ENCODE measurements at places on chromosomes 16 and 17. TPM values are rescaled to one million over a fixed set of nuclear protein-coding genes. Genes with fewer than 3 reads are reported as not detected.

MPP3 gene
- not detected for total RNA-seq

DNA sequence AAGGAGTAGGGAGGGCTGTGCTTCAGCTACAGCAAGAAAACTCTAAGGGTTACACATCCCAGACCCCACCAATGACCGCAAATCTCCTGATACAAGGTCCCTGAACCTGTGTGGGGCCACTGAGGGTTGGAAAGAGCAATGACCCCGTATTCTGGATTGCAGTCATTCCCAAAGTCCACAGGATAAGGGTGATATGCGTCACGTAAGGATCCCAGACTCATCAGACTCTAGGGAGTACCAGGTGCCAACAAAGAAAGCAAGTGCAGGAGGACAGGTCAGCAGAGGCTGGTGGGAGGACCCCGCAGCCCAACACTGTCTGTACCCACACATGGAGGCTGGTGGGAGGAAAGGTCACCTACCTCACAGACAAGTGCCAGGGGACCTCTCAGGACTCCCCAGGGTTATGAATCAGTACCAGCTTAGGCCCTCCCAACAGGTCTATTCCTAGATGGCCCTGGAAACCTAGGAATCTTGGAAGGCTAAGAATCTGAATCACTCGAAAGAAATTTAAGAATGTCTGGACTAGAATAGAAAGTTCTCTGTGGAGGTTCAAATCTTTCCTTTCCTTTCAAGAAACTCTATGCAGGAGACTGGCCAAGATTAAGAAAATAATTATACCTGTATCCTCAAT, 16.2 kb downstream of the PITPNA start:
- DNase-seq, result no peak
- no peaks in the 10 kb centered on the region for H3K27me3 ChIP-seq
- H3K27ac ChIP-seq, result no peak overlapping the region
- peaks cover 2% of the 10 kb centered on the region for H3K4me1 ChIP-seq
- H3K4me3 ChIP-seq, result no peak overlapping the region

ASPA gene
- not detected for total RNA-seq

GRCh38 chr16:86320237-86320595, 190.1 kb upstream of the FOXF1 start:
- no peak for DNase-seq
- no peak overlapping the region for H3K27ac ChIP-seq
- no peak overlapping the region for H3K4me3 ChIP-seq
- no peaks in the 10 kb centered on the region for H3K27me3 ChIP-seq

DNA sequence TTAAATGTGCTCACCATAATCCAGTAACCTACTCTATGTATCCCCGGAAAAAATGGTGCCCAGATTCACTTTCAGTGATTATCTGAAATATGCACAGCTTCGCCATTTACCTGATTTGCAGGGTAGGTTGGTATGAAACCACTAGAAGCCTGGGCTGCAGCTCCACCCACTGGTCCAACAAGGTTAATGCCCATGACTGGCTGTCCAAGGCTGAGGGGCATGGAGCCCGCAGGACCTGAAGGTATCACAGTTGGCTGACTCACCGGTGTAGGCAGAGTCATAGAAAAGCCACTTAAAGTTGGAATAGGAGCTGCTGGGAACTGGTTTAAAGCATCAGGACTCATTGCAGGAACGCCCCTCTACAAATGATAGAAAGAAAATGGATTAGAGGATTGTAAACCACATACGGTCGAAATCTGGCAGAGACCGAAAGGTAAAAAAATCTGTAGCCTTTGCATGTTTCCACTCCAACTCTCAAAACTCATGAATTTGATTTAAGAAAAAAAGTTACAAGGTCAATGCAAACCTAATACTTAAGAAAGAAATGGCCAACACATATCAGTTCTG, 38.6 kb downstream of the SYNRG start:
- no peak overlapping the region for H3K27ac ChIP-seq
- H3K4me3 ChIP-seq, result no peak overlapping the region
- no peaks in the 10 kb centered on the region for H3K4me1 ChIP-seq
- H3K27me3 ChIP-seq, result no peaks in the 10 kb centered on the region

DNA sequence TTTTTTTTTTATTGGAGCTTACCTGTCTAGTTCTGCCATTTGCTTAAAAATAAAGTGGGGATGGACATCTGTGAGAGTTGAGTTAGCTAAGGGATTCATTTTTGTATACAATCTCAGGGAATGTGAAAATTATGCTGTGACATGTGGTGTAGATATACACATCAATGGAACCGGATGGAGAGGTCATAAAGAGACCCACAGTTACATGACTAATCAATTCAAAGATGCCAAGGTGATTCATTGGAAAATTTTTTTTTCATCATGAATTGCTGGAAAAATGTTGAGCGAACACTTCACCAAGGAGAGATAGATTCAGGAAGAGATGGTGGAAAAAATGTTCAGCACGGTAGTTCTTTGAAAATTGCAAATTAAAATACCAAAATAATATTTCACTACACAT, 605.4 kb upstream of the KIF2B start:
- H3K4me3 ChIP-seq, result no peak overlapping the region
- no peaks in the 10 kb centered on the region for H3K27me3 ChIP-seq
- no peaks in the 10 kb centered on the region for H3K36me3 ChIP-seq
- no peaks in the 10 kb centered on the region for H3K4me1 ChIP-seq
- no peak overlapping the region for H3K27ac ChIP-seq
- DNase-seq, result no peak

DNA sequence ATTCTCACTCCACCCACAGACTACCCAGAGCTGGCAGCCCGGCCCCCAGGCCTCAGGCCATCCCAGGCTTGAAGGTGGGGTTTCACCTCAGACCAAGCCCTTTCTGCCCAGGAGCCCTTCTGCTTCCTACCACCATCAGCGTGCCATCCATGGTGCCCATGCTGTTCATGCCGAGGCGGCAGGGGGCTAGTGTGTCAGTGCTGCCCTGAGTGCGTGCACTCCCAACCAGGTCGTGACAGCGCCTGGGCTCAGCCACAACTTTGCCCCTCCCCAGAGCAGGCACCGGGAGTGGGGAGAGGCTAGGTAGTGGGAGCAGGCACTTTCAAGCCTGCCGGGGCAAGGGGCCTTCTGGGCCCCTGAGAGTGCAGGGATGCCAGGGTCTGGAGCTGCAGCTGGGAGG, 8.5 kb downstream of the B3GNT9 start:
- no peak overlapping the region for H3K27ac ChIP-seq
- DNase-seq, result no peak
- H3K27me3 ChIP-seq, result no peaks in the 10 kb centered on the region
- no peak overlapping the region for H3K4me3 ChIP-seq

DNA sequence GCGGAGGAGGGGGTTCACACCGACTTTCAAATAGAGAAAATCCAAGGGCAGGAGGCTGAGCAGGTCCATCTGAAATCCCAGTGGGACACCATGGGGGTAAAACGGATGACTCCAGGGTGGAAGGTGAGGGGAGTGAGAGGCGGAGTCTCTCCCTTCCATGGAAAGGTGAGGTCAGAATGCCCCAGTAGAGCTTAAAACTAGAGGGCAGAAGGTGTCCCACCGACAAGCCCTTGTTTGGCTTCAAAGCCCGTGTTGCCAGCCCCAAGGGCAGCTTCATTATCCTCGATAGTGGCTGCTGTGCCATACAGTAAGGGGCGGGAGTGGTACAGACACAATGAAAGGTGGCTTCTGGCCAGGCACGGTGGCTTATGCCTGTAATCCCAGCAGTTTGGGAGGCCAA, 55.7 kb downstream of the CNGB1 start:
- H3K27me3 ChIP-seq, result peaks cover 2% of the 10 kb centered on the region
- H3K4me3 ChIP-seq, result no peak overlapping the region
- H3K36me3 ChIP-seq, result no peaks in the 10 kb centered on the region
- H3K27ac ChIP-seq, result no peak overlapping the region
- H3K4me1 ChIP-seq, result no peaks in the 10 kb centered on the region

HAS3 gene
- total RNA-seq, result 0.29 TPM

GRCh38 chr17:29102741-29103181, 59.8 kb downstream of the PIPOX start:
- no peaks in the 10 kb centered on the region for H3K27me3 ChIP-seq
- no peak overlapping the region for H3K4me3 ChIP-seq
- H3K4me1 ChIP-seq, result no peaks in the 10 kb centered on the region

GRCh38 chr17:65130832-65131231, 6.3 kb upstream of the RGS9 start:
- no peaks in the 10 kb centered on the region for H3K36me3 ChIP-seq
- no peak for DNase-seq

GINS2 gene
- total RNA-seq, result 61.7 TPM

- H3K27ac ChIP-seq, result no peak within 1 kb of the TSS
- no peaks in the 10 kb centered on the region for H3K4me1 ChIP-seq
- H3K27me3 ChIP-seq, result no peaks in the 10 kb centered on the region
Measured at GRCh38 chr17:19716108-19717030, at the start of gene SLC47A2. Gene SLC47A2 (minus strand): TSS chr17:19716584. CDS start chr17:19716555, 29 bp downstream.

KRT32 gene
- not detected for total RNA-seq

- peaks cover 2% of the 10 kb centered on the region for H3K36me3 ChIP-seq
- peak overlapping the region; percentile 94 for H3K27ac ChIP-seq
- H3K4me3 ChIP-seq, result no peak overlapping the region
Measured at GRCh38 chr17:8392674-8393469, 4.8 kb downstream of the RNF222 start.

ERCC4 gene
- total RNA-seq, result 13.1 TPM

GRCh38 chr16:54165174-54165911, 121.2 kb downstream of the IRX3 start:
- H3K36me3 ChIP-seq, result no peaks in the 10 kb centered on the region
- no peak overlapping the region for H3K4me3 ChIP-seq
- no peak for DNase-seq

CTRL gene
- 6.7 TPM for total RNA-seq

- H3K27me3 ChIP-seq, result peaks cover 40% of the 10 kb centered on the region
- no peak overlapping the region for H3K4me3 ChIP-seq
- no peaks in the 10 kb centered on the region for H3K36me3 ChIP-seq
- H3K4me1 ChIP-seq, result peaks cover 4% of the 10 kb centered on the region
- no peak overlapping the region for H3K27ac ChIP-seq
Measured at GRCh38 chr17:77543801-77544200, 403.0 kb downstream of the SEC14L1 start.

GRCh38 chr17:50866950-50867362, 802 bp upstream of the TOB1 start:
- DNase-seq, result peak; percentile 84
- H3K36me3 ChIP-seq, result peaks cover 17% of the 10 kb centered on the region
- H3K4me3 ChIP-seq, result peak overlapping the region; percentile 86
- H3K27ac ChIP-seq, result peak overlapping the region; percentile 96
- H3K4me1 ChIP-seq, result peaks cover 49% of the 10 kb centered on the region

- peaks cover 28% of the 10 kb centered on the region for H3K27me3 ChIP-seq
- no peak overlapping the region for H3K4me3 ChIP-seq
- H3K36me3 ChIP-seq, result peaks cover 2% of the 10 kb centered on the region
- peaks cover 10% of the 10 kb centered on the region for H3K4me1 ChIP-seq
- no peak overlapping the region for H3K27ac ChIP-seq
- peak; percentile 27 for DNase-seq
Measured at GRCh38 chr17:74520016-74520434, 11.2 kb downstream of the CD300LB start.

TBC1D3I gene
- 0.45 TPM for total RNA-seq

KCNJ2 gene
- total RNA-seq, result not detected

- no peak for DNase-seq
- peaks cover 71% of the 10 kb centered on the region for H3K36me3 ChIP-seq
- no peaks in the 10 kb centered on the region for H3K27me3 ChIP-seq
Measured at GRCh38 chr16:80602894-80603293, 62.1 kb downstream of the DYNLRB2 start.

RHBDF2 gene
- 42.1 TPM for total RNA-seq

- H3K4me3 ChIP-seq, result no peak overlapping the region
- no peak overlapping the region for H3K27ac ChIP-seq
- no peak for DNase-seq
- H3K36me3 ChIP-seq, result peaks cover 1% of the 10 kb centered on the region
- peaks cover 6% of the 10 kb centered on the region for H3K27me3 ChIP-seq
Measured at GRCh38 chr16:82260212-82260795, 90.3 kb upstream of the MPHOSPH6 start.

CDH16 gene
- total RNA-seq, result not detected

SSH2 gene
- total RNA-seq, result 41.0 TPM

DNA sequence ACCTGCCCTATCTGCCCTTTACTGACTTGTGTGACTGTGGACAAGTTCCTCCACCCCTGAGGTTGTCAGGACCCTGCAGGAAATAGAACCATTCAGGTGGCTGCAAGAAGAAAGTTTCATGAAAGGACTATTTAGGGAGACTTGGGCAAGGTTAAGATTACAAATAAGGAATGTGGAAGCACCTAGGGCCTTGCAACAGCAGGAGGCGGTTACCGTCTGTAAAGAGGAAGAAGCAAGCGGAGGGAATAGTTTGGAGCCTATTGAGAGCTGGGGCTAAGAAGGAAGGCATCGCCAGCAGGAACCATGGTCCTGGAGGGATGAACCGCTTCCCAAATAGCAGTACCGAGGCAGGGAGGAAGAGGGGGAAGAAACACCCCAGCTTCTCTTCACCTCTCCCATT, 132.4 kb downstream of the PRKCB start:
- H3K27ac ChIP-seq, result no peak overlapping the region
- H3K4me3 ChIP-seq, result no peak overlapping the region
- H3K27me3 ChIP-seq, result no peaks in the 10 kb centered on the region
- peaks cover 18% of the 10 kb centered on the region for H3K4me1 ChIP-seq

DNA sequence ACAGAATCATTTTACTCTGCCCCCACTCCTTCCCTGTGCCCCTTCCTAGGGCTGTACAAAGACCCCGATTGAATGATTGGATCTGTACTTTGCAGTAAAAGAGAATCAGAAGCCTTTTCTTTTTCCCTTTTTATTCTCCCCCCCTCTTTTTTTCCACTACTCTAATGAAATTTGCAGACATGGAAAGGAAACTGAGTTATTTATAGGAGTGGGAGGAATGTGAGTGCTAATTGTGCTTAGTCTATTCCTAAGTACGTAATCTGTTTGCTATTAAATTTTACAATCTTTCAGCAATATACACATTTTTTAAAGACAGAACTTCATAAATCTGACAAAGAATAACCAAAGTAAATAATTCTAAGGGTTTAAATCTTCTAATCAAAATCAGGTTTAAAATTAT, 314.3 kb downstream of the MAP2K6 start:
- H3K36me3 ChIP-seq, result no peaks in the 10 kb centered on the region
- no peak overlapping the region for H3K27ac ChIP-seq
- DNase-seq, result no peak
- H3K4me1 ChIP-seq, result no peaks in the 10 kb centered on the region

GRCh38 chr16:49980166-49980565, 44.9 kb upstream of the CNEP1R1 start:
- no peak overlapping the region for H3K4me3 ChIP-seq
- H3K27ac ChIP-seq, result no peak overlapping the region
- no peaks in the 10 kb centered on the region for H3K36me3 ChIP-seq
- peaks cover 7% of the 10 kb centered on the region for H3K27me3 ChIP-seq
